ENCODE measurements at places on chromosomes 7 and 10. TPM values are rescaled to one million over a fixed set of nuclear protein-coding genes. Genes with fewer than 3 reads are reported as not detected.

- no peak for DNase-seq
Observed at GRCh38 chr10:129556316-129556715, 89.3 kb downstream of the MGMT start.

DNA sequence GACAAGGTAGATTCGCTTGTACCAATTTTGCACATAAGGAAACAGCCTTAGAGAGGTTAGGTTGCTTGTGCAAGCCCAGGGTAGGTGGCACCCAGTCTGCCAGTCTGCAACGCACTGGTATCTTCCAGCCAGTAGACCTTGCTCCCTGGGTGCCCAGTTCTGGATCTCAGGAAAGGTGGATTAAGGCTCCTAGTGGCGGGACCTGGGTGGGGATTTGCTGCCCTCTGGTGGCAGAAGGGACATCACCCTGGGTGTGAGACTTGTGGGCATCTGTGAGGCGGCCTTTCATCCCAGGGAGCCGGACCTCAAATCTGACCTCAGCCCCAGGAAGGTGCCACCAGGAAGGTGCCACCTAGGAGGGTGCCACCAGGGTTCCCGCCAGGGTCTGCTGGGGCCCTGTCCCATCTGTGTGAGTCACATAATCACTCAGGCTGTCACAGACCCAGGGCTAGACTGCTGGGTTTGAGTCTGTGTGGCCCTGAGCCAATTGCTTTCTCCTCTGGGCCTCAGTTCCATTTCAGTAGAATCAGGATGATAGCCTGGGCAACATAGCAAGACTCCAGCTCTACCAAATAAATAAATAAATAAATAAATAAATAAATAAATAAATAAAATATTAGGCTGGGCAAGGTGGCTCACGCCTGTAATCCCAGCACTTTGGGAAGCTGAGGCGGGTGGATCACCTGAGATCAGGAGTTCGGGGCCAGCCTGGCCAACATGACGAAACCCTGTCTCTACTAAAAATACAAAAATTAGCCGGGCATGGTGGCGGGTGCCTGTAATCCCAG, 5.3 kb upstream of the PRKRIP1 start:
- DNase-seq = peak; percentile 87

DNA sequence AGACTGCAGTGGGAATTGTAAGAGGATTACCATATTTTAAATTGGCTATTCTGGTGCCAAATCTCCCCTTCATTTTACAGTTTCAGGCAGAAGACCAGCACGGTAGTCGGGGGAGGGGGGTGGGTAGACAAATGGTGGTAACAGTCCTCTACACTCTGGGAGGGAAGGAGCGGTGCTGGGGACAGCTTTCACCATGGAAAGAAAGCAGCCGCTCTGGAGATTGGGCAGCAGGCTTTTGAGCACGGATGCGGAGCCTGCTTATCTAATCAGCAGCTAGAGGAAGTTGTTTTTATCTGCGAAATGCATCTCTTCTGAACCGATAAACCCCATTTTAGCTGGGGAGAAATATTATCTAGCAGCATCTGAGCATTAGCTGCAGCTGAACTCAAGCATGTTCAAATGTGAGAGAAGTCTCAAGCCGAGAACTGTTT, 28.7 kb downstream of the IKZF1 start:
- no peak for DNase-seq

GRCh38 chr7:18708204-18708603, 212.7 kb downstream of the HDAC9 start:
- no peak for DNase-seq

DNA sequence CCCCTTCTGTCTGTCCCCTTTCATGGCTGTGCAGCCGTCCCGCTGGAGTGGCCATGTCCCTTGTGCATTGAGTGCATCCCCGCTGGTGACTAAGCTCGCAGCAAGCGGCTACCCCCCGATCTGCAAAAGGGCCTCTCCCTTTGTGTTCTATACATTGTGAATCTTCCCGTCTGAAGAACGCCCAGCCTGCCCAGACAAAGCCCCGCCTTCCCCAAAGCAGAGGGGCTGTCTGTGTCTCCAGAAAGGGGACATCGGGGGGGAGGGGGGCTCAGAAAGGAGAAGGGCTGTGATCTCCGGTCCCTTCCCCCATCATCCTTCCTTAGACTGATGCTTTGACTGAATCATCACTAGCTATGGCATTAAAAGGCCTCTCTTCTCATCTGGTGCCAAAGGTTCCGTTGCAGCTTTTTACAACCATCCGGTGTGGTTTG, 11.9 kb downstream of the NPTX2 start:
- DNase-seq = no peak

ZNF853 gene
- total RNA-seq = 5.2 TPM

SSC4D gene
- 1.1 TPM for total RNA-seq

All from upper lobe of right lung (tissue), 1 donor.